ENCODE measurements at places on chromosomes 5 and 9.

GRCh38 chr5:176180781-176181180, 57.4 kb upstream of the SIMC1 start:
- DNase-seq: no peak

- no peak for DNase-seq
Observed at GRCh38 chr9:131255676-131256197, 20.6 kb downstream of the FAM78A start.

GRCh38 chr5:126954981-126955380, 75.4 kb downstream of the MARCHF3 start:
- no peak for DNase-seq

GRCh38 chr9:130739081-130739480, 45.5 kb downstream of the EXOSC2 start:
- DNase-seq: no peak

GRCh38 chr5:180414176-180414575, 61.0 kb upstream of the GFPT2 start:
- DNase-seq: no peak

GRCh38 chr5:126277762-126278161, 145.4 kb upstream of the GRAMD2B start:
- DNase-seq: no peak

- no peak for DNase-seq
Observed at GRCh38 chr5:50328193-50328729, 112.8 kb downstream of the EMB start.

DNA sequence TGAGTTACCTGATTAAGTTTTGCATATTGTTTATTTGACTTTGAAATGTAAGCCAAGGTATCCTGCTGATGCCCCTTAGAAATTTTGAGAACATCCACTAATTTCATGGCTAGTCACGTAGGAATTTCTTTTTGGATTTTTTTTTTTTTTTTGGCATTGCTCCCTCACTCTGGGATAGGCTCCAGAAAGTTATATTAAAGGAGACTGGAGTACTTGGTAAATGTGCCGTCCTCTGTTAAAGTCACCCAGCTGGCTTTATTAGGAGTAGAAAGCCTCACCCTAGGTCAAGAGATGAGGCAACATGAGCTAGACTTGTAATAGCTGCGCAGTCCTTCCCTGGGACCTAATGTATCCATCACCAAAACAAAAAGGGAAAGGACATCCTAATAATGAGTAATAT, 3.1 kb downstream of the KCTD16 start:
- DNase-seq: no peak

DNA sequence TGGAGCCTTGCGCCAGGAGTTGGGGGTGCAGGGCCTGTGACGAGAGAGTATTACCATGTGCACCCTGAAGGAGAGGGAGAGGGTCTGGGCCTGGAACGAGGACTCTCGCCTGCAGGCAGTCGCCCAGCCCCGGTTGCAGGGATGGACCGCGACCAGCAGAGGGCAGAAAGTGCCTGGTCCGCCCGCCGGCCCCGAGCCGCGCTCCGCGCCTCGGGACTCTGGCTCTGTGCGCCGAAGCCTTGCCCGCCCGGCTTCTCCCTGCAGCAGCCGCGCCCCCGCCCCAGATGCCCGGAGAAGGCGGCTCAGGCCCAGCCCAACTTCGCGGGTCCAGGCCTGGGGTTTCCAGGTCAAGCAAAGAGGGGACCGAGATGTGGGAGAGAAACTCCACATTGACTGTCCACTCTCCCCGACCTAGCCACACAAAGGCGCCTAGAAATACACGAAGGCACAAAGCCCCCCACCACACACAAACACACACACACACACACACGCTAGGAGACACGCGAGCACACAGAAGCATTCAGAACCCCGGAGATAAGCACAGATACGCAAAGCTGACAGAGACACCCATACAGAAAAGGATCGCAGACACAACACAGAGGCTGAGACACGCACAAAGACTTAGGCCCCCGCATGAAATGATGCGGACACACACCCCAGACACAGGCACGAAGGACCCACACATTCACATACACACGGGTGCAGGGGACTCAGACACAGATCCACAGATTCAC, 2.0 kb upstream of the LMX1B start:
- peak; percentile 82 for DNase-seq

- DNase-seq: no peak
Observed at GRCh38 chr9:136961279-136962065, 9.4 kb downstream of the LCN12 start.

- DNase-seq: peak; percentile 53
Observed at GRCh38 chr9:111926421-111926875, 29.8 kb downstream of the UGCG start.

DNA sequence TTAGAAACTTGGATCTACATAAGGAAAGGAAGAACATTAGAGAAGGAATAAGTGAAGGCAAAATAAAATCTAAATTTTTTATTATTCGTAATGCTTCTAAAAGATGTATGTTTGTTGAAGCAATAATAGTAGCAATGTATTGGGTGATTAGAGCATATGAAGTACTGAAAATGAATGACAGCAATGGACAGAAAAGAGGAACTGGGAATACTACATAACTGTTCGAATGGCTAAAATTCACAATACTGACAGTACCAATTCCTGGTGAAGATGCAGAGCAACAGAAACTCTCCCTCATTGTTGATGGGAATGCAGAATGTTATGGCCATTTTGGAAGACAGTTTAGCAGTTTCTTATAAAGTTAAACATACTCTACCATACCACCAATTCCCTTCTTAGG, 177.3 kb upstream of the SPEF2 start:
- no peak for DNase-seq

- DNase-seq: no peak
Observed at GRCh38 chr5:80246001-80246758, 9.7 kb downstream of the SERINC5 start.

DNA sequence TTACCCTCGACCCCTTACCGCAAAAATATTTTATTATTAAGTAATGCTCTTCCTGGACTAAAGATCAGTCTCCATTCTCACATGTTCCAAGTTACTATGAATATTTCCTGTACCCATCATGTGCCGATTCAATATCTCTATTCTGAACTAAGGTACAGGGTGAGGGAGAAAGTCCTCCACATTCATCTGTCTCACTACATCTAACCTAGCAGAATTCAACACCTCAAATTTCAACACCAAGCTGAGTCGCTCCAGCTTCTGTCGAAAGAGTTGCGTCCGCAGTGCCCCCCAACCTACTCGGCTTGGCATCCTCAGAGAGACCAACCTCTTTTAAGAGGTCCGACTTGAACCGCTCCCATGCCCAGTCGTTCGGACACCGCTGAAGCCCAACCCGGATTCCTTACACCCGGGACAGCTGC, 1.0 kb downstream of the CERT1 start:
- no peak for DNase-seq

GRCh38 chr5:168427224-168427623, 59.0 kb upstream of the RARS1 start:
- DNase-seq: no peak

DNA sequence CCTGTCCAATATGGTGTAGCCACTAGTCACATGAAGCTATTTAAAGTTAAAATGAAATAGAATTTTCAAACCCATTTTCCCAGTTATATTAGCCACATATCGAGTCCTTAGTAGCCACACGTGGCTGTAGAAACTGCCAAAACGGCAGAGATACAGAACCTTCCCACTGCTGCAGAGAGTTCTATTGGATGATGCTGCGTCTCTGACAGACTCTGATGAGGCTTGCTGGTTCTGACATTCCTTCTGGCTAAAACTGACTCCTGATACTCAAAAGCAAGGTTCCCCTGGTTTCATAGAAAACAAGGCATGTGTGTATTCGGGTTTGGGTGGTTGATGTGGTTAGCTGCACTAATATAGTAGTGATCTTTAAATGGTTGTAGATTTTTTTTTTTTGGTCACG, 91.5 kb downstream of the TLE4 start:
- DNase-seq: no peak

DNA sequence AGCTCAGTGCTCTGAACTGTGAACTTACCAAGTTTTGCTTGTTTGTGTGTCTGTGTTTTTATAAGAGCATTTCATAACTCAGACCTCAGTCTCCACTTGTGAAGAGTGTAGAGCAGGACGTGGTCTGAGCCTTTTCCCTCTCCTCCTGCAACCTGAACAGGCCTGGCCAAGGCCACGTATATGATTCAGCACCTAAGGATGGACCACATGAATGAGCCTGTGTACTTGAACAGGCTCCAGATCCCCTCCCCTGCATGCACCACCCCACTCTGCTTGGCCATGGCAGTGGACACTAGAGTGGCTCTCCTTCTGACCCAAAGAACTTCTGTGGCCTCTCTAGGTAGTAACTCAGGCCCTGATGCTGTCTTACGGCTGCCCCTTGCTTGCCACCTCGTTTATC, 125.9 kb upstream of the FSTL4 start:
- DNase-seq: no peak
